ENCODE measurements at places on chromosomes 13 and 19.

DNA sequence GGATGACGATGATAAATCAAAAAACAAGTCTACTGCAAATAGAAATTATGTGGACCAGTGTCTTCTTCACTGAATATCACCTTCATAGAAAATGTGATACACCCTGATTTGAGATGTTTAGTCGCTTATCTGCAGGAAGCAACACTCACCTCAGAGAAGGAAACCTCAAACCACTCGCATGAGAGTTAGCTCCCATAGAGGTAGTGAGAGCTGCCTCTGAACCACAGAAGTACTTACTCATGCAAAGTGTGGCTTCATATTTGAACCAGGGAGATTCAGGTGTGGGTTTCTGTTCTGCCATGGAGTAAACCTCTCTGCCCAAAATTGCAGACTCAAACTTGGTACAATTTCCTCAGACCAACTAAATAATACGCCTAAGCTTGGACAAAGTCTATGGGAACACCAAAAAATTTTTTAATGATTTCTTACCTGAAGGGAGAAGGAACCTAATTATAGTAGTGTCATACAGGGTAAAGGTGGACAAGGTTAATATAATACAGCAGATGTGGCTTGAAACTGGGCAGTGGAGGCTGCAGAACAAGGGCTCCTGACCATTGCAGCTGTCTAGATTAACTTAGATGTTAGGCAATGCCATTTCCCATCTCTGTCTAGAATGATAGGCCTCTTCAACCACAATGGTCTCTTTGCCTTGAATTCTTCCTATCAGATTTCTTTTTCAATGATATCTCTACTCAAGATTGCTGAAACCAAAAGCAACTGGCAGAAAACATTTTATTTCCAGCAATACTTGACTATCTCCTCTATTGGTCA, 29.6 kb upstream of the RCBTB2 start:
- DNase-seq, result peak; percentile 84

DNA sequence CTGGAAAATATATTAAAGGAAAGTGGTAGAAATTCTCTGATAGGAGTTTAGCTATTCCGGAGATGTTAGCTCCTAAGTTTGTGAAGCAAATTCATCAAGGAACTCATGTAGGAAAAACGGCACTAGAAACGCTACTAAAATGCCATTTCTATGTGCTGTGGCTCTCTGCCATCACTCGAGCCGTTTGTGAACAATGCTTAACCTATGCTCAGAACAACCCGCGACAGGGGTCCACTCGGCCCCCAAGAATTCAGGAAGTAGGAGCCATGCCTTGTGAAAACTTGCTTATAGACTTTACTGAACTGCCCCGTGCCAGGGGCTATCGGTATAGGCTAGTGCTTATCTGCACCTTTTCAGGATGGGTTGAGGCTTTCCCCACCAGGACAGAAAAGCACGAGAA, 14.2 kb upstream of the SLC15A1 start:
- no peak for DNase-seq

DNA sequence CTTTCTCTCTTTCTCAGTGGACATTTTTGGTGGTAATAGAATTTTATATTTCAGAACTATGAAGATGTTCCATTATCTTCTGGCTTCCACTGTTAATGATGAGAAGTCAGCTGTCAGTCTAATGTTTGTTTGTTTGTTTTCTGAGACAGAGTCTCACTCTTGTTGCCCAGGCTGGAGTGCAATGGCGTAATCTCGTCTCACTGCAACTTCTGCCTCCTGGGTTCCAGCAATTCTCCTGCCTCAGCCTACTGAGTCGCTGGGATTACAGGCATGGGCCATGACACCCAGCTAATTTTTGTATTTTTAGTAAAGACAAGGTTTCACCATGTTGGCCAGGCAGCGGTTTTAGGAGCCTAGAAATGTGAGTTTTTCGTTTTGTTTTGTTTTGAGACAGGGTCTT, 4.7 kb downstream of the ZNF317 start:
- DNase-seq, result no peak

GRCh38 chr13:113781571-113781970, 22.5 kb downstream of the TMEM255B start:
- peak; percentile 75 for DNase-seq

- no peak for DNase-seq
Observed at GRCh38 chr19:35742121-35742724, at the start of gene IGFLR1. Gene IGFLR1, minus strand, starts transcription at chr19:35742452. Its CDS starts 1,272 bp downstream, at chr19:35741180.

- peak; percentile 72 for DNase-seq
Observed at GRCh38 chr13:79525064-79525857, 44.3 kb downstream of the NDFIP2 start.

GRCh38 chr13:75175575-75175974, 306.4 kb downstream of the TBC1D4 start:
- no peak for DNase-seq

- peak; percentile 59 for DNase-seq
Observed at GRCh38 chr19:43594710-43595604, 977 bp downstream of the IRGQ start.

Measured in mammary epithelial cell (primary cell).